Activated CD8-positive, alpha-beta memory T cell treated with anti-CD3 and anti-CD28 coated beads for 1 hour (primary cell): ENCODE measurements at places on chromosomes 12 and 14.

DNA sequence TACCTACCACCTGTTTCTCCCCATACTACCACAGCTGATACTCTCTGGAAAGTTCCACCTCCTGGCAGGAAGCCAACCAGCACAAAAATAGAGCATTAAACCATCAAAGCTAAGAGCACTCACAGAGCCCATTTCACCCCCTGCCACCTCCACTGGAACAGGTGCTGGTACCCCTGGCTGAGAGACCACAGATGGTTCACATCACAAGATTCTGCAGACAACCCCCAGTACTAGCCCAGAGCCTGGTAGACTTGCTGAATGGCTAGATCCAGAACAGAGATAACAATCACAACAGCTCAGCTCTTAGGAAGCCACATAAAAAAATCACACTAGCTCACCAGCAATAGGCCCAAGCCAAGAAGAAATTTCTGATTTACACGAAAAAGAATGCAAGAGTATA, 855.2 kb downstream of the FSCB start:
- no peak for DNase-seq

GRCh38 chr12:44563486-44563885, 312.6 kb downstream of the NELL2 start:
- DNase-seq: no peak

DNA sequence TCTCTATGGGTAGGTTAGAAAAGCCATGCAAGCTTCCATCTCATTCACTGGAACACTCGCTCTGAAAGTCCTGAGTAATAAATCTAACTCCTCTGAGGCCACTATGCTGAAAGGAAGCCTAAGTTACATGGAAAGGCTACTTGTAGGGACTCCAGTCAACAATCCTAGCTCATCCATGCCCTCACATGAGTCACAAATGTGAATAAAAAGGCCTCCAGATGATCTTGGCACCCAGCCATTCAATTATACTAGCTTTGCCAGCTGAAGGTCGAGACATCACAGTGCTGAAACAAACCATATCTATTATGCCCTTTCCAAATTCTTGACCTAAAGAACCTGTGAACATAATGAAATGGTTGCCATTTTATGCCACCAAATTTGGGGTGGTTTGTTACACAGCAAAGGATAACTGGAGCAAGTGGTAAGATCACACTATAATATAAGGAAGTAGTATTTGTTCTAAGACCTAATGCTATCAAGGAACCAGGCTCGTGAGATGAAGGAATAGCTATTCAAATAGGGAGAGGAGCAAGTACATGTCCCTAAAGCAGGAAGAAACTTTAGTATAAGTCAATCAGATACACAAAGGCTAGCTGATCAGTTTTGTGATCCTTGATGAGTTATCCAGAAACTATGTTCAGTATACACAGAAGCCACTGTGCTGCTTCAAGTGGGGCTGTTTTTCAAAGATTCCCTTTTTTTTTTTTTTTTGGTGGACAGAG, 142.1 kb downstream of the MED13L start:
- no peak for DNase-seq

DNA sequence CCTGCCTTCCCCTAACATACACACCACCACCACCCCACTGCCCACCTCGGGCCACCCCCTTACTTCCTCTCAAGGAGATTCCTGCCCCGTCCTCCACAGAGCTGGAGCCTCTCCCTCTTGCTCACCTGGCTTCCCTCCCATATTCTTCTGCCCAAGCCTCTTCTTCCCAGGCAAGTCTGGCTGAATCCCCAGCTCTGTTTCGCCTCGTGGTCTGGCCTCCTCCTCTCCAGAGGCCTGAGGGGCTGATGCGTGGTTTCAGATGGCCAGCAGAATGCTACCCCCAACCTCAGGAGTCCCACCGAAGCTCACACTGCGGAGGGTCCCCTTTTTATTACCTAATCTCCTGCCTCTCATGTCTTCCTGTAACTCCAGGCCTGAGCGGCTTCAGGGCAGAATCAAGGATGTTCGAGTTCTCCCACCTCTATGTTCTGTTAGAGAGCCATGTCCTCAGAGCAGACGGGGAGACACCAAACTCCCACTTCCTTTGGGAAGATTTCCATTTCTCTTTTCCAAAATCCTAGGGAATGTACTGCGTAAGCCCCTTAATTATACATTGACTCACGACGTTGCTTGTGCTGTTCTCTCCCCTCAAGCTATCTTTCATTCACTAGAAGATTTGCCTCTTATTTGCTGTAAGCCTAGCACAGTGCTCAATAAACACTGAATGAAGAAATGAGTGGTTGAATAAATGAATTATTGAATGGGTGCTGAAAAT, 33.9 kb upstream of the LTBP2 start:
- no peak for DNase-seq

GRCh38 chr12:132488127-132489077, 1.5 kb upstream of the FBRSL1 start:
- no peak for DNase-seq

- DNase-seq: no peak
These were observed 13.6 kb upstream of the PLEK2 start for GRCh38 chr14:67425608-67426007.

DNA sequence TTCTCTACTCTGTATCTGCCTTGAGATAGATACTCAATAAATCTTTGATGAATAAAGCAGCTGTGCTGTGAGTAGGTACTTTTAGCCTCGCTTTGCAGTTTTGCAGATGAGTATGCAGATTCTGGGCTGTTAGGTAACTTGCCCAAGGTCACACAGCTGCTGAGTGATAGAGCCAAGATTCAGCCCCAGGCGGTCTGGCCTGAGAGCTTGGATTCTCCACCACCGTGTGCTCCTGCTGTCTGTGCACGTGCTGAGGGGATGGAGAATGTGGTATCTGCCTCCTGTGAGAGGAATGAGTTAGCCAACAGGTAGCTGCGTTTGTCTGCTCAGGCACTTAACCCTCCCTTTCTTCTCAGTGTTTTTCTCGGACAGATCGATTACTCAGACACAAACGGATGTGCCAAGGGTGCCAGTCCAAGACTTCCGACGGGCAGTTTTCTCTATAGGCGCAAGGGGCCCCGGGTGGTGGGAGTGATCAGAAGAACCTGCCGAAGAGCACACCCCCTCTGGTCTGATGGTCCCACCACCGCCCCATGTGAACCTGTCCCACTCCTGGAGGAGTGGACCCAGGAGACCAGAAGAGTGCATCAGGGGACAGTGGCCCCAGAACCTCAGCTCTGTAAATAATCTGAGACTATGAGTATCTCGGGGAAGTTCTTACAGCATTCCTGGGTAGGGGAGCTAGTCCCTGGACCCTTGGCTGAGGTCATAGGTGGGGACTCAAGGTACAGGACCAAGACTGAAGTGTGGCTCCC, 6.6 kb upstream of the CSAD start:
- DNase-seq: no peak

DNA sequence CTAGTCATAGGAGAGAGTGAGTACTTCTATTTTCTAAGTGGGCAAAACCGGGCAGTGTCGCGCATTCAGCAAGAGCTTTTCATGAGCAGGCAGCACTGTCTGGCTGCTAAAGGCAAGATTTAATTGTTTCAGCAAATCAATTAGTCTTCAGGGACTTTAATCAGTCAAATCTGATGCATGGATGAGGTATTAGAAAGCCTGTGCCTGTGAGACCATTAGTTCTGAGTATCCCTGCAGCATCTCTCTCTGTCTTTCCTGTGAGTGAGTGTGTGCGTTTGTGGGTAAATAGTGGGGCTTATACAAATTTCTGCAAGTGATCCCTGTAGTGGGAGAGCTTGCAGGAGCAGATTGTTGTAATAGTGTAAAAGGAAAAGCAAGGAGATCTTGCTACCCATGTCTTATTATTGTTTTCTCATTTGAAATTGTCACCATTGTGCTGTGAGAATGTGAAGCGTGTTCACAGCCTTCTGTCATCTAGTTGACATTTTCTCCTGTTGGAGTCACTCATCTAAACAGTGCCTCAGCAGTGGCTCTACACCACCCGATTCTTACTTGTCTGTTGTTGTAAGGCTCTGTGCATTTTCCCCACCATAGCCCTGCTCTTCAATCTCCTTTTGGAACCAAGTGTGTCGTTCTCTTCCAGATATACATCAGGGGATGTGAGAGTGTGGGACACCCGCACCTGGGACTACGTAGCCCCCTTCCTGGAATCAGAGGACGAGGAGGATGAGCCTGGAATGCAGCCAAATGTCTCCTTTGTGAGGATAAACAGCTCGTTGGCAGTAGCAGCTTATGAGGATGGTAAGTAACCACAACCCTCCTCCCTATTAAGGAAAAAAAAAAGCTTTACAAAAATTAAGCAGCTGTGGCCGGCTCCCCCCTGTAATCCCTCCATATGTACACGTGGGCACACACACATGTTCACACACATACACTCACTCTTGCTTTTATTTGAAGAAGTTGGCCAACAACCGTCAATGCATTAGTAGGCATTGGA, 53.6 kb downstream of the FBXW8 start:
- no peak for DNase-seq

- DNase-seq: no peak
These were observed 31.9 kb downstream of the FOS start for GRCh38 chr14:75310295-75311111.

- DNase-seq: no peak
These were observed 28.1 kb upstream of the PPM1A start for GRCh38 chr14:60220917-60221316.
